ENCODE measurements at places on chromosomes 3 and 15.

DNA sequence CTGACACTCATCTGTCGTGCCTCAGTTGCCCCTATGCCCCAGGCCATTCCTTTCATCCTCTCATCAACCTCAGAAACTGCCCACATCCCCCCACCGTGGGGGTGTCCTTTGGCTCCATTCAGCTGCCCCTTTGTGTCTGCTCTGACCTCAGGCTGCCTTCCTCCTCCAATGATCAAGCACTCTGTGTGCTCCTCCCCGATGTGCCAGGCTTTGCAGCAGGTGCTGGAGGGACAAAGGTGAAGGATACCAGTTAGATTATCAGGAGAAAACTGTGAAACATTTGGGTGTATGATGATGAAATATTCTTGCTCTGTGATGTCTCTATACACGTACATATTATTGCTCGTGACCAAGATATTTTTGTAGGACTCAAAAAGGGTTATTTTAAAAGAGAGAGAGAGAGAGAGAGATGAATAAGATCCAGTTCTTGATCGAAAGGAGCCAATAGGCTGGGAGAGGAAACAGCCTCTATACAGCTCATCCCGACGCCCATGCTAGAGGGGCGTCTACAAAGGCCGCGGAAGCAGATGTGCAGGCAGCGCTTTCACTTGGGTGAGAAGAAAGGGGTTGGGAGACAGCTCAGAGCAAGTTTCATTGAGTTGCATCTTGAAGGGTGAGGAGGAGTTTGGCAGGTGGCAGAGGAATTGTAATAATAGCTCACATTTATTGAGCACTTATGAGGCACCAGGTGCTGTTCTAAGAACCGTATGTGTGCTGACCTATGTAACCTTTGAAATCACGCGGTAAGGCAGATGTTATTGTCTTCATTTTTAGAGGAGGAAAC is 28.3 kb upstream of the ADCY5 start:
- DNase-seq = no peak

DNA sequence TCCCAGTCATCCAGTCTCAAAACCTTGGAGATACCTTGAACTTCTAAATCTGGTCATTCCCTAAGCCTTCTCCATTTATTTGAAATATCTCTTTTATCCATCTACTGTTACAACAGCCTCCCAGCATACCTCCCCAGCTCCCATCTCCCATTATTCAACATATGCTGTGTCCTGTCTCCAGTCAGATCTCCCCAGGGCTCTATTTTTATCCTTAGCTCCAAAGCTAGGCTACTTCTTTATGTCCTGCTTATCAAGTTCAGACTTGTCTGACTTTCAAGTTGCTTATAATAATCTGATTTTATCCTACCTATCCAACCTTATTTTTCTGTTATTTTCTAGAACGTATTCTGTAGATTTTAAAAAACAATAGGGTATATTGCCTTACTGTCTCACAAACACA is 44.2 kb downstream of the IQGAP1 start:
- no peak for DNase-seq

- no peak for DNase-seq
These were observed 24.1 kb downstream of the ICE2 start for GRCh38 chr15:60454824-60455223.

DNA sequence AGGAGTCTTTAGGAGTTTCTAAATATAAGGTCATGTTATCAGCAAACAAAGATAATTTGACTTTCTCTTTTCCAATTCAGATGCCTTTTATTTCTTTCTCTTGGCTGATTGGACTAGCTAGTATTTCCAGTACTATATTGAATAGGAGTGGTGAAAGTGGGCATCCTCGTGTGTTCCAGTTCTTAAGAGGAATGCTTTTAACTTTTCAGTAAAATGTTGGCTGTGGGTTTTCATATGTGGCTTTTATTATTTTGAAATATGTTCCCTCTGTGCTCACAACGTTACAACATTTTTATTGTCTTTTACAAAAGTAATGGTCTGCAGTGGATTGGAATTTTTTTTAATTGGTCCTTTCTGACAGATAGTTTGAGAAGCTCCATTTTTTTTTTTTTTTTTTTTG is 8.2 kb upstream of the ZNF280D start:
- DNase-seq = no peak

- no peak for DNase-seq
These were observed 50.9 kb upstream of the KPNA4 start for GRCh38 chr3:160616311-160616710.

- no peak for DNase-seq
These were observed 46.0 kb downstream of the UACA start for GRCh38 chr15:70717237-70717793.

DNA sequence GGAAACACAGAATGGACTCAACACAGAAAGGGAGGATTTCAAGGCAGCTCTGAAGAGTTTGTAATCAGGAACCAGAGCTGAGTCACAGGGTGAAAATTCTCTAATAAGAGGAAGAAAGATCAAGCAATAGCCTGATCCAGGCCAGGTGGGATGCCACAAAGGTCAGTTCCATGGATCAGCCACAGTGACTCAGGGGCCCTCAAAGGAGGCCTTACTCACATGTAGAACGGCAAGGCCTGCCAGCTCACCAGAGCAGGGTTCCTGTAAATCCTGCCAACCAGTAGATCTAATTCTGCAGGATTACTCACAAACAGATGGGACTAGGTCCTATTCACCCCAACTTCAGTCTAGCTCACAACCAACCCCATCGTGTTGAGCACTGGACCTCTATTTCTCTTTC is 78.3 kb upstream of the PPP2R3A start:
- DNase-seq = peak; percentile 44

DNA sequence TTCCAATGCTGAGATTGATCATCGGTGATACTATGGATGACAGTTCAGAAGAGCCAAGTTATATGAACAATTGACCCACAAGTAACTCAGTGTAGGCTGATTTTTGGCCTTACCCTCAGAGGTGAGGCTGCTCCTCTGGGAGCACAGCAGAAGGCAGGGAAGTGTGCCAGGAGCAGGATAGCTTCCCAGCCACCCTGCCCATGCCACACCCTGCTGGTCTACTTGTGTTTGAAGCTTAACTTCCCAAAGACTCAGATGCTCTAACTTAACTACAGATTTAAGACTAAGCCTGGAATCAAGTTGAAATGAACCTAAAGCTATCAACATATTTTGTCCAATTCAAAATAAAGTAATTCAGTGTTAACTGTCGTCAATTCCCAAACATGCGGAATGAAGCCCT is 77.5 kb downstream of the BOC start:
- DNase-seq = no peak

GRCh38 chr15:71746719-71747118 is 63.6 kb upstream of the NR2E3 start:
- no peak for DNase-seq

DNA sequence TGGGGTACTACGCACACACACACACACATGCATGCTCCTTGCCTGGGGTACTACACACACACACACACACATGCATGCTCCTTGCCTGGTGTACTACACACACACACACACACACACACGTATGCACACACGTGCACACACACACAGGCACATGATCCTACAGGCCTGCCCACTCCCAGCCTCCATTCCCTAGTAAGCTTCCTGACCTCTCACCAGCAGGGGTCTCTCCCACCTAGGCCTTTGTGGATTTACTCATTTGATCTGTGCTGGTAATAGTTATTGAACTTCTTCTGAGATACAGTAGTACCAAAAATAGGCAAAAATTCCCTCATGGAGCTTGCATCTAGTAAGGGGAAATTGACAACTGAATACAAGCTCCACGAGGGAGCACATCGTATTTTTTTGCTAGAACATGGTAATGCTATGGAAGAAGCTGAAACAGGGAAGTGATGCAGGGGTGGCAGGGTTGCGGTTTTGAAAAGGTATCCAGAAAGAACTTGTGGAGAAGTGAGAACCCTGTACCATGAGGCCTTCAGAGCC is 19.1 kb downstream of the TTC21A start:
- DNase-seq = peak; percentile 68

- DNase-seq = no peak
These were observed 103.1 kb downstream of the DLG1 start for GRCh38 chr3:197195326-197195725.

GRCh38 chr3:171049861-171050444 is 23.4 kb upstream of the SLC2A2 start:
- peak; percentile 80 for DNase-seq

DNA sequence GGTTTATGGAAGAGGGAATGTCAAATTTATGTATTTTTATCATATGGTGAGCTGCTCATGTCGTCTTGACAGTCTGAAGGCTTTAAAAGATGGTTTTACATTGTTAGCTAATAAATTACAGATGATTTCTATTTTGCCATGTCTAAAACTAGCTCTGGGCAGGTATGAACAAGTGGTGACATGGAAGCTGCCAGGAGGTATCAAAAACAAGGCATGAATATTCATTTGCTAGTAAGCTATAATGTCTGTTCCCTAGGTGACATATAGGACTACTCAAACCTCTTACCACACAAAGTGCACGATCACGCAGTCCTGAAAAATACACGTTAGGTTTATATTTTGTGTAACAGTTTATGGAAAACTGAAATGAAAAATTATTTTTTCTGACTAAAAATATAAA is 34.8 kb downstream of the ST3GAL6 start:
- no peak for DNase-seq

GRCh38 chr15:34128898-34129297 is 27.0 kb downstream of the PGBD4 start:
- no peak for DNase-seq

- DNase-seq = peak; percentile 51
These were observed 14.1 kb downstream of the ANAPC13 start for GRCh38 chr3:134471521-134472193.

GRCh38 chr3:42674146-42674545 is 11.2 kb upstream of the KLHL40 start:
- DNase-seq = no peak

DNA sequence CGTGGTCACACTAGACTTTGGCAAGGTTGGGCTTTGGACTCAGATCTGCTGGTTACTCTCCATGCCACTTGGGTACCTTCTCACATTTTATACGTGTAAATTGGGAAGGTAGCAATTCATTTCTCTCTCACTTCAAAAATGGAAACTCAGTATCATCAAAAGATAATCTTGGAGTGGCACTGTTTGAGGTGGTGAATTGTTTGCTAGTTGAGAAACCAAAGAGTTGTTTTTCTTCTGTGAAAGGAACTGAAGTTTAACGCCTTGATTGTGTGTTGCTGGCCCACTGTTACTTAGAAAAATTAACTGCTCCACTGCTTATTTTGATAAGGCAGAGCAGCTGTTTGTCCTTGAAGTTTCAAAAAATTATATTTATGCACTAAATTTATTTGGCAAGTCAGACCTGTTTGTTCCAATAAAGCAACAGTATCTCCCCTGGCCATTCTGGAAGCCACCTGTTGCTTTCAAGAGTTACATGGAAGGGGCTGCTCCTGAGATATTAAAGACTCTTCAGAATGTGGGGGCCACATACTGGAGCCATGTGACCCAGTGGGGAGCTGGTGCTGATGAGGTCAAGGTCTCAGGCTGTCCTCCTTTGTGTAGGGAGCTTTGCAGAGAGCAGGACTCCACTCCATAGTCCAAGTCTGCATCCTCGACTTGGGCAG is 16.2 kb downstream of the PLCL2 start:
- DNase-seq = no peak

DNA sequence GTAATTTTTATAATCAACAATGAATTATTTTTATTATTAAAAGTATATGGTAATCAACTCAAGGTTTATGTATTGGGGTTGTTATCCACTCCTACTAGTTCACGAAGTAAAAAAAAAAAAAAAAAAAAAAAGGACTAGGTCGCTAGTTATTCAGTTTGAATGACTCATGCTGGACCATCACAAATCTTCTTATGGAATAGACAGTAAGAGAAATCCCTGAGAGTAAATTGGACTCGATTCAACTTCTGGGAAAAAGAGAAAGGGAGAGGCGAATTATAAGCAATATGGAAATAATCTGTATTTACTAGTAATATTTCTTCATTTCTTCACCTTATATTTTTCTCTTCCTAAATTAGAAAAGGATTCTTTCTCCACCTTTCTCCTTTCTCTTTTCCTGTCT is 2.0 kb downstream of the MYEF2 start:
- no peak for DNase-seq

DNA sequence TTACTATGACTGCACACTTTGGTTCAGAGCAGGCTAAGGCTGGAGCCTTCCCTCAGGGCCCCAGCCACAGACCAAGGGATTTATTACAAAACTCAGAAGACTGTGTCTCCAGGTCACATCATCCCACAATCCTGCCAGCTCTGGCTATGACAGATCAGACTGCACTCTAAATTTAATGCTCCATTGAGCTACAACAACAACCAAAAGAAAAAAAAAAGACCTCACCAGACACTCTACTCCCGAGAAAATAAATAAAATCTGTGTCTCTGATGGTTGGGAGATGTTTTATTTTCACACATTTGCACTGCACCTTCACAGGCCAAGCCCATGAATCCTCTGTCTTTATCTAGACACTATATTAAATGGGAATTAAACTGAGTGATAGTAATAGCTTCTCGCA is 50.8 kb upstream of the CTNNB1 start:
- DNase-seq = no peak

DNA sequence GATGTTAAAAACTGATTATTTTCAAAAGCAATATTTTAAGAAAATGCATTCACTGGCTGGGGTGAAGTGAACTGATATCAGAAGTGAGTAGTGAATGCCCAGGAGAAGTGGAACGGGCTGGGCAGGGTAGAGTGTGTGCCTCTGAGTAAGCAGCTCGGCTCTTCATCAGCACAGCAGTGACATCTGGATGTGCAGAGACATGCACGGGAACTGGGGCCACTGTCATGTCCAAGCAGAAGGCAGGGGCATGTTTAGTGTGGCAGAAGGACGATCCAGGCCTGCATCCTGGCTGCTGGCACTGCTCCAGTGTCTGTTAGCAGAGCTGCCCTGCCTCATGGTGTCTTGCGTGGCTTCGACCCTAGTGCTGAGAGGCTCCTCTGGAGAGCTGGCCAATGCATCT is 305.6 kb upstream of the LRRFIP2 start:
- no peak for DNase-seq

DNA sequence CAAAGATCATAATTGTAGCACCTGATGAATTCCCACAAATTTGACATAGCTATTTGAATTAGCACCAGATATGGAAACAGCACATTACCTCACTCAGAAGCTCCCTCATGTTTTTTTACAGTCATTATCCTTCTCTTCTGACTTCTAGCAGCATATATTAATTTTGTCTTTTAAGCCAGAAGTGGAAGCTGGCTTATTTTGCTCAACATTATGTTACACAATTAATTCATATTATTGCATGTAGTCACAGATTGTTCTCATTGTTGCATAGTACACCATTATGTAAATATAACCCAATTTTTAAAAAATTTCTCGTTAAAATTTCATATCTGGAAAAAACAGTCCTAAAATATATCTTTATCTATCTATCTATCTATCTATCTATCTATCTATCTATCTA is 762.3 kb downstream of the TUSC7 start:
- no peak for DNase-seq

- no peak for DNase-seq
These were observed 40.8 kb downstream of the LMCD1 start for GRCh38 chr3:8542190-8543135.

- DNase-seq = no peak
These were observed 305.8 kb downstream of the ARPP21 start for GRCh38 chr3:35944926-35945710.

Measured in Calu3 (cell line).